H9 (cell line): ENCODE measurements at places on chromosomes 7 and 10.

- no peak overlapping the region for H3K4me3 ChIP-seq
- no peaks in the 10 kb centered on the region for H3K36me3 ChIP-seq
- H3K27ac ChIP-seq: no peak overlapping the region
- H3K27me3 ChIP-seq: no peaks in the 10 kb centered on the region
- peak; percentile 72 for DNase-seq
Measured at GRCh38 chr10:93813507-93814465, 56.0 kb downstream of the LGI1 start.

DNA sequence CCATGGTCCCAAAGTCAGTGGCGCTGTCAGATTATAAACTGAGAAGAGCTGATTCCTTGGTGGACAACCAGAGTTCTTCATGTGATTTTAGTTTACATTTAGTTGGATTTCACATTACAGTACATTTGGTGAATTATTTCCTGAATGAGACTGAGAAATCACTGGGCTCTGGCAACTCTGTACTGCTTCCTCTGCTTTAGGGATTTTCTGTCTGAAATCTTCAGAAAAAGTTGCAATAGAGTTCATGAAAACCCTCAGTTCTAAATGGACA lies 242.6 kb downstream of the BICC1 start:
- DNase-seq: no peak
- H3K36me3 ChIP-seq: no peaks in the 10 kb centered on the region
- H3K27me3 ChIP-seq: no peaks in the 10 kb centered on the region
- no peak overlapping the region for H3K27ac ChIP-seq

DNA sequence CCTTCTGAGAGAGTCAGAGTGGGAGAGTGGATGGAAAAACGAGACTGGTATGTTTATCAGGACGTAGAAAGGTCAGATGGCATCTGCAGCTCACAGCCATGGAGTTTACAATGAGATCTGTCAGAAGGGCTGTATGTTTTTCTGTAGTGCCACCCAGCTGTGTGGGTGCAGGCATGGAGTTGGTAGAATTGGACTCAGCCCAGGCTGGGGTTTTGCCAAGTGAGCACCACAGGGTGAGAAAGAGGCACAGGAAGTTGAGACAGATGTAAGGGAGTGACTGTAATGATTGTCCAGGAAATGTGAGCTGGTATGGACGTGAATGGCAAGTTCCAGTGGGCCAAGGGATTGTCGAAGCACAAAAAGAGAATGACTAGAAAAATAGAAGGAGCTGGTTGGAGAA lies 9.1 kb upstream of the ZYX start:
- H3K27me3 ChIP-seq: no peaks in the 10 kb centered on the region
- DNase-seq: no peak
- peaks cover 12% of the 10 kb centered on the region for H3K4me1 ChIP-seq
- H3K4me3 ChIP-seq: no peak overlapping the region
- no peak overlapping the region for H3K27ac ChIP-seq
- H3K36me3 ChIP-seq: no peaks in the 10 kb centered on the region

DNA sequence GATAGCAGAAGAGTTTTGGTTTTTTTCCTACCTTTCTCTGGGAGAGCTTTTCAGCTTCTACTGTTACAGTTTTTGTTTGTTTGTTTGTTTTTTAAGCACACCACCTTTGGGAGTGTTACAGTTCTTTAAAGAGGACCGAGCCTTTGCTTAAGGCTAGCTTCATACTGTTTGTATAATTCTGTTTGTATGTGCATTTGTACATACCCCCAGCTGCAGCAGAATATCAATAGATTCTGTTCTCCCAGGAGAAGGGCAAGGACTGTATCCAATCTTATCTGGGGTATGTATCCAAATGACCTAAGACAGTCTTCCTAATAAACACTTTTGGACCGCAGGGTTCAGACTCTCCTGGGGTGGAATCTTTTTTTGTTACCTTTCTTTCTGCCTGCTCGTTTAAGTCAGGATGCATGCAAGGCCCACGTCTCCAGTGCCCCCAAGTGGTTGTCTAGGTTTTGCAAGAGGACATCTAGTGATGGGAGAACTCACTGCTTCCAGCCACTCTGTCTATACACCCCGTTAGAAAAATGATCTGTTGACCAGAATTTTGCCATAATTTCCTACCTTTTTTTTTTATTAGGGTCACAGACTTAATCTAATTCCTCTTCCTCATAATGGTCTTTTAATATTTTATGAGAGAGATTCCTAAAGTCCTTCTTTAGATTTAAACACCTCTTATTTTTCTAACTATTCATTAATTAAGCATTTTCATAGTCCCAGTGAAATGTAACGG lies 23.9 kb downstream of the NRF1 start:
- H3K4me3 ChIP-seq: no peak overlapping the region
- peak; percentile 72 for DNase-seq
- H3K27ac ChIP-seq: no peak overlapping the region
- no peaks in the 10 kb centered on the region for H3K27me3 ChIP-seq
- no peaks in the 10 kb centered on the region for H3K4me1 ChIP-seq
- no peaks in the 10 kb centered on the region for H3K36me3 ChIP-seq

DNA sequence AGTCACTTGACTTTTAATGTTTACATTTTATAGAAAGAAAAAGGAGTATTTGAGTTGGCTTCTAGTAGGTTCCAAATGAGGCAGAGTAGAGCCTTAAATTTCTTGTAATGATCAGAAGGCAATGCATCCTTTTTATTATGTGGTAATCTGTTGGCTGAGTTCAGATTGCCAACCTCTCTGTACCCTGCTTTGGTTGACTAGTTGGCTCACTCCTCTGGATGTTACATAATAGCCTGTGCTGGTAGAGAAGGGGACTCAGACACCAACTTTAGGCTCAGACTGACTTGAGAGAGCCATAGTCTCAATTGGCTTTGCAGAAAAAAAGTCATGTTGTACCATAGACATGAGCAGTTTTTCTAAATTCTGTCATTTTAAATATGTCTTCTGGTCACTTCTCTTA lies 46.8 kb upstream of the GLCCI1 start:
- no peak overlapping the region for H3K4me3 ChIP-seq
- no peak overlapping the region for H3K27ac ChIP-seq
- peaks cover 7% of the 10 kb centered on the region for H3K4me1 ChIP-seq
- no peaks in the 10 kb centered on the region for H3K27me3 ChIP-seq

- peaks cover 32% of the 10 kb centered on the region for H3K36me3 ChIP-seq
- no peak overlapping the region for H3K4me3 ChIP-seq
- no peaks in the 10 kb centered on the region for H3K27me3 ChIP-seq
- H3K4me1 ChIP-seq: no peaks in the 10 kb centered on the region
- no peak overlapping the region for H3K27ac ChIP-seq
- DNase-seq: no peak
Measured at GRCh38 chr10:58399410-58399809, 14.2 kb downstream of the TFAM start.

DNA sequence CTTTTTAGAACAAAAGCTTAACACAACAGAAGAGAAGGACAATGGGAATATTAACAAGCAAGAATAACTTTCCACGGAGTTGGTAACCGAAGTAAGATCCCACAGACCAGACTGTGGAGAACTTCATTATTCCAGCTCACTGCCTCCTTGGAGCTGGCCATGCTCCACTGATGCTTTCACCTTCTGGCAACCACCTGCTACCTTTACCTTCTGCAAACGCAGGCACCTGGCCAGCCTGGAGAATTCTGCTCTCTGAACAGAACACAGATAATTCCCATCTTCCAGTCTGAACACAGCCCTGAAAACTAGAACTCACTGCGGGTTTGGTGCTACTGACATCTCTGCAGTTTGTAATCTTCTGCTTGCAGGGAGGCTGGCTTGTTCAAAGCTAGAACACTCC lies 66.5 kb downstream of the JAZF1 start:
- H3K27ac ChIP-seq: no peak overlapping the region
- no peak for DNase-seq
- no peaks in the 10 kb centered on the region for H3K27me3 ChIP-seq
- H3K36me3 ChIP-seq: no peaks in the 10 kb centered on the region; the same call in 1 of the 2 replicates
- no peaks in the 10 kb centered on the region for H3K4me1 ChIP-seq
- no peak overlapping the region for H3K4me3 ChIP-seq

DNA sequence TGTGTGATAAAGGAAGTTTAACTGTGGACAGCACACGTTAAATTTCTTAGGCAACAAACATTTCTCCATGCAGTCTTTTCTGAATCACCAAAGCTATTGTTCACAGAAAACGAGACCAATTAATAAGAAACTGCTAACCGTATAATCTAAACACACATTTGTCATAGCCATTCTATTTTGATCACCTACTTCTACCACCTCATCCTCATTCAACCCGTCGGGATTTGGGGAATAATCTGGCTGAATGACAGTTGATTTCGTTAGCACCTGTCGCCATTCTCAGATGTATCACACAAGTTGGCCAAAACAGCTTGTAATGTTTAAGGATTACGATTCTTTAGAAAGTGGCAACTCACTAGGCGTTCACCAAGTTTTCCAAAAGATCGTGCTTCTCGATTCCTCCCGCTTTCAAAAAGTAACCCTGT lies 1.2 kb downstream of the EZH2 start:
- H3K27ac ChIP-seq: no peak overlapping the region
- peak overlapping the region; percentile 97 for H3K4me3 ChIP-seq
- H3K4me1 ChIP-seq: no peaks in the 10 kb centered on the region
- H3K27me3 ChIP-seq: no peaks in the 10 kb centered on the region

DNA sequence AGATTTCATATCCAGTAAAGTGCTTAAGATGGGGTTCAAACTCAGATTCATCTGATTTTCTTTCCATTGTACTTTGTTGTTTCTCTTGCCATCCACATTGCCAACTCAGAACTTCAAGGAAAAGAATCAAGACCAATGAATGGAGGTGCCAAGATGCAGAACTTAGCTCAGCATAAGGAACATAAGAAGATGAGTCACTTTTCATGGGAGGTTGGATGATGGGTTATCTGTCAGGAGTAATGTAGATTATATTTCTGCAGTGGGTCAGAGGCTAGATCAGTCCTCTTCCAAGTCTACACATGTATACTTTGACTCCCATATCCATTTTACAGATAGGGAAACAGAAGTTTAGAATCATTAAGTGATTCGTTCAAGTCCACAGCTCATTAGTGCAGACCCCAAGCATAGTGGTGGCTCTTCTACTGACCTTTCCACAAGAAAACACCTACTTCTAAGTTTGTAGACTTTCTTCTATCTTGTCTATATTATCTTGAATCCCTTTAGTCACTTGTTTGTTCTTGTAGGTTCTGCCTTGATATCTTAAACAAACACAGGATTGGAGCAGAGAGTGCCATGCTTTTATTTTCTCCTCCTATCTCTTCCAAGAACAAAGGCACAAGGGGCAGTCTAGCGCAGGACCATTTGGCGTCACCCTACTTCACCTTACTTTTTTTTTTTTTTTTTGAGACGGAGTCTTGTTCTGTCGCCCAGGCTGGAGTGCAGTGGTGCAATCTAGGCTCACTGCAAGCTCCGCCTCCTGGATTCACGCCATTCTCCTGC lies 14.0 kb upstream of the ADD3 start:
- no peaks in the 10 kb centered on the region; the same call in 1 of the 2 replicates for H3K4me1 ChIP-seq
- no peaks in the 10 kb centered on the region for H3K36me3 ChIP-seq
- H3K4me3 ChIP-seq: no peak overlapping the region
- H3K27me3 ChIP-seq: no peaks in the 10 kb centered on the region
- DNase-seq: no peak
- H3K27ac ChIP-seq: no peak overlapping the region

DNA sequence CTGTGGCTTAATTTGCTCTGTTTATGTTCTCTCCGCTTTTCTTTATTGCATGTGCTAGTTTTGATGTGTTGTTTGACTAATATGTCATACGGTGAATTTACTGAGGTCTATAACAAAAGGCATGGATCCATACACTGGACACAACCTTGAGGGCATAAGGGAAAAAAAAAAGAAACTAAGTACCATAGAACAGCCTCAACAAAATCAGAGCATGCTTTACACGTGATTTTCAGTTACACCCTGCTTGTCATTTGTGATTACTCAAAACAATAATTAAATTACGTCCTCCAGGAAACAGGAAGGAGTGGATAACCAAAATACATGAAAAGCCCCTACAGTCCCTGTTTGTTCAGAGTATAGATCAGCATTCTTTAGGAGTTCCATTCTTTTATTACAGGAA lies 150.5 kb downstream of the CRPPA start:
- H3K4me3 ChIP-seq: no peak overlapping the region
- no peak for DNase-seq
- no peaks in the 10 kb centered on the region for H3K36me3 ChIP-seq
- no peak overlapping the region for H3K27ac ChIP-seq

GRCh38 chr7:70317356-70317755 lies 719.1 kb downstream of the AUTS2 start:
- DNase-seq: no peak
- H3K36me3 ChIP-seq: no peaks in the 10 kb centered on the region
- H3K27ac ChIP-seq: no peak overlapping the region
- peaks cover 2% of the 10 kb centered on the region; the same call in 1 of the 2 replicates for H3K4me1 ChIP-seq
- H3K4me3 ChIP-seq: no peak overlapping the region; the same call in 2 of the 3 replicates

- no peak overlapping the region for H3K4me3 ChIP-seq
- no peaks in the 10 kb centered on the region for H3K27me3 ChIP-seq
- H3K36me3 ChIP-seq: no peaks in the 10 kb centered on the region; the same call in 2 of the 3 replicates
- no peaks in the 10 kb centered on the region for H3K4me1 ChIP-seq
- no peak overlapping the region for H3K27ac ChIP-seq
Measured at GRCh38 chr10:56928714-56929113, 567.7 kb upstream of the ZWINT start.

- H3K27ac ChIP-seq: no peak overlapping the region
- no peaks in the 10 kb centered on the region for H3K27me3 ChIP-seq
- no peak overlapping the region for H3K4me3 ChIP-seq
- no peaks in the 10 kb centered on the region; the same call in 2 of the 3 replicates for H3K36me3 ChIP-seq
- no peaks in the 10 kb centered on the region for H3K4me1 ChIP-seq
- DNase-seq: no peak
Measured at GRCh38 chr7:106423111-106423510, 138.3 kb upstream of the NAMPT start.

DNA sequence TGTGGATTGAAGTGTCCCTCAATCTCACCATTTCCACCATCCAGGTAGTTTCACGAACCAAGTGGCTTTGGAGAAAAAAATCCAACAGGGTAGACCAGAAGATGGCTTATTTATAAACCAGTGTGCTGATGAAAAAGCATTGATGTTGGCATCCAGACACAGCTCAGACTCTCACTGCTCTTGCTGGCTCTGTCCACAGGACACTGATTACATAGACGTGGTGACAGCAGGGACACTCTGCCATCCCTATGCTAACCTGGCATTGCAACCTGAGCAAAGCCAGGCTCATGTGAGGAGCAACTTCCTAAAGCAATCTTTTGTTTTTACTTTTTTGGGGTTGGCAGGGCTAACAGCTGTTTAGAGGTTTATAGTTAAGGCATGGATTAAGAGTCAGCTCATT lies 130.6 kb upstream of the SVIL start:
- no peaks in the 10 kb centered on the region for H3K36me3 ChIP-seq
- no peaks in the 10 kb centered on the region for H3K4me1 ChIP-seq
- H3K27ac ChIP-seq: no peak overlapping the region
- H3K4me3 ChIP-seq: no peak overlapping the region
- no peaks in the 10 kb centered on the region for H3K27me3 ChIP-seq

DNA sequence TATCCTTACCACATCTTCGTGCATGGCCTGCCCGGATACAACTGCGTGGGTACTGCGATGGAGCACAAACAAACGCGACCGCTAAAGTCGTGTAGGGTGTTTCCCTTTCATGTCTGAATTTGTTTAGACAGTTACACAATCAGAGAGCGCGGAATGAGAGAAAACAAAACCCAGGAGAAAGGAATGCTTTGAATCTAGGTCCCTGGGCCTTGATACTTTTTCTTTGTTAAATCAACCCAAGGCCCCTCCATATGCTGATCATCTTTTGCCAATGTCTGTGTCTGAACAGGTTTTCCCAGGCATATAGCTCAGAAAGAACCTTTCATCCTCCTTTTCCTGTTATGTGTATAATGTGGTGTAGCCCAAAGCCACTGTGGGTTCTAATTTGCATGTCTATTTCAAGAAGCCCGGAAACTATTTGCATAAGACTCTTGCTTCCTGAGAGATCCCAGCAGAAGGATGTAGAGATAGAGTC lies 145.8 kb downstream of the FRMD4A start:
- H3K4me3 ChIP-seq: no peak overlapping the region; the same call in 1 of the 3 replicates
- no peaks in the 10 kb centered on the region for H3K36me3 ChIP-seq
- H3K27ac ChIP-seq: peak overlapping the region; percentile 67
- H3K27me3 ChIP-seq: no peaks in the 10 kb centered on the region
- no peaks in the 10 kb centered on the region for H3K4me1 ChIP-seq
